ENCODE measurements at places on chromosomes 1 and 21. TPM values are rescaled to one million over a fixed set of nuclear protein-coding genes. Genes with fewer than 3 reads are reported as not detected.
A peak's percentile ranks its signal among the peaks of the same experiment; 100 is the strongest.

GRCh38 chr1:23184212-23184934 lies 15.7 kb upstream of the LUZP1 start:
- peak; percentile 81 for DNase-seq

DNA sequence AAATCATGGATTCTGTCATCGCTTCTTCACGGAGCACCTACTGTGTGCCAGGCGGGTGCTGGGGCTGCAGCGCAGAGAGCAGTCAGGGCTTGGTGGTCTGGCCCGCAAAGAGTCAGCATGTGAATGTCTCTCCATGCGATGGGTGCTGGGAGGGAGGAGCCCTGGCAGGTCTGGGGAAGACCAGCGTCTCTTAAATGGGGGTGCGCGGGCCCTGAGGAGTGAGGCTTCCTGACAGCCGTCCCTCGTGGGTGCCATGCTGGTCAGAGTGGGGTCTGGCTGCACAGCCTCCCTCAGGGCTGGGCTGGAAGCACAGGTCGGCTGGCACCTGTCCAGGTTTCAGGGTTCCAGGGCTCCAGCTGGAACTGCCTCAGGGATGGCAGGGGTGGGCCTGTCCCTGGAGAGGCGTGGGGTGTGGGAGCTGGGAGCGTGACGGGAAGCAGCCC lies 18.5 kb downstream of the TP73 start:
- no peak for DNase-seq

- DNase-seq = no peak
Measured at GRCh38 chr1:174818951-174819350, 180.8 kb upstream of the CACYBP start.

Gene ELAPOR1
- total RNA-seq = 18.8 TPM

Measured in tongue (tissue), 3 donors.